ENCODE measurements at places on chromosomes 1 and 21.

DNA sequence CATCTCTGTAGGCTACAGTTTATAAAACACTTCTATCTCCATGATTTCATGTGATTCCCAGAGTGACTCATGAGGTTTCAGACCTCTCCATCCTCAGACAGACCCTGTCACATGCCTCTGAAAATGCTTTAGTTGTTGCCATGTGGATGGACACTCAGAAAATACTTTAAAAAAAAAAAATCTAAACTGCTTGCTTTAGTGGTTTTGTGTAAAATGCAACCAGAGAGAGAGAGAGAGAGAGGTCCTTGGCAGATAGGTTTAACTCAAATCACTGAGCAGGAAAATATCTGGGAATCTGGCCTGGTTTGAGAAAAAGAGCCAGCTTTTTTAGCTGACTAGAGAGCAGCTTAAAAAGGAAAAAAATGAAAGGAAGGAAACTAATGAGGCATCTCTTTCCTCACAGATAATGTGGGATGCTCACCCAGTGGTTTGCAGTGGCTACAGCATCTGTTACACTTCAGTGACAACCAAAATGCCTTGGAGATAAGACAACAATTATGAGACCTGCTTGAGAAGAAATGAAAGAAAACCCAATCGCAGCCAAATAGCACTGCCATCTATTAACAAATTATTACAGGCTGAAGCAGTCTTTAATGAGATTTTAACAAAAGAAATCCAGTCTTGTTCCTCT is 54.6 kb upstream of the SYT14 start:
- DNase-seq = no peak

- DNase-seq = no peak
Observed at GRCh38 chr1:156953571-156953970, 33.1 kb downstream of the LRRC71 start.

- DNase-seq = no peak
Observed at GRCh38 chr1:173784997-173785396, 39.5 kb upstream of the DARS2 start.

- no peak for DNase-seq
Observed at GRCh38 chr1:2463396-2463795, 12.7 kb upstream of the PLCH2 start.

GRCh38 chr1:66416295-66416694 is 117.7 kb upstream of the SGIP1 start:
- no peak for DNase-seq

GRCh38 chr1:157163273-157164127 is 25.3 kb upstream of the ETV3 start:
- DNase-seq = peak; percentile 73

- no peak for DNase-seq
Observed at GRCh38 chr1:170215072-170215885, 69.5 kb downstream of the NTMT2 start.

DNA sequence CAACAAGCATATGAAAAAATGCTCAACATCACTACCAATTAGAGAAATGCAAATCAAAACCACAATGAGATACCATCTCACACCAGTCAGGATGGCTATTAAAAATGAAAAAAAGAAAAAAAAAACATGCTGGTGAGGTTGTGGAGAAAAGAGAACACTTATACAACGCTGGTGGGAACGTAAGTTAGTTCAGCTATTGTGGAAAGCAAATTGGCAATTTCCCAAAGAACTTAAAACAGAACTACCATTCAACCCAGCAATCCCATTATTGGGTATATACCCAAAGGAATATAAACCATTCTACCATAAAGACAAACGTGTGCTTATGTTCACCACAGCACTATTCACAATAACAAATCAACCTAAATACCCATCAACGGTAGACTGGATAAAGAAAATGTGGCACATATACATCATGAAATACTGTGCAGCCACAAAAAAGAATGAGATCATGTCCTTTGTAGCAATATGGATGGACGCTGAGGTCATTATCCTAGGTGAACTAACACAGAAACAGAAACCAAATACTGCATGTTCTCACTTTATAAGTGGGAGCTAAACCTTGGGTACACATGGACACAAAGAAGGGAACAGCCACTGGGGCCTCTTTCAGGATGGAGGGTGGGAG is 49.5 kb downstream of the LYST start:
- no peak for DNase-seq

GRCh38 chr1:32393832-32394140 is 455 bp downstream of the BSDC1 start:
- no peak for DNase-seq

DNA sequence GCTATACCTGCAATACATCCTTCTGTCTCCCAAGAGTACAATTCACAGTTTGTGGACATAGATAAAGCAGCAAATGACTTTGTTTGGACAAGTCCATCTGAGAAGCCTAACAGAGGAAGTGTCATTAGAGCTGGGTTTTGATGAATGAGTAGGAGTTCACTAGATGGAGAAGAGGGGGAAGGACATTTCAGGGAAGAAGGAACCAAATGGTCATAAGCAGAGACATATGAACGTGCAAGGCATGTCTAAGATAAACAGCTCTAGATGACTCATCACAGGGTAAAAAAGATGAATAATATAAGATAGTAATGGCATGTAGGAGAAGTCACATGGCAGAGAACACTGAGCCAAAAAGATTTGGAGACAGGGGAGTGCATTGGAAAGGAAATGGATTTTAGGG is 54.5 kb downstream of the HMGB4 start:
- no peak for DNase-seq

DNA sequence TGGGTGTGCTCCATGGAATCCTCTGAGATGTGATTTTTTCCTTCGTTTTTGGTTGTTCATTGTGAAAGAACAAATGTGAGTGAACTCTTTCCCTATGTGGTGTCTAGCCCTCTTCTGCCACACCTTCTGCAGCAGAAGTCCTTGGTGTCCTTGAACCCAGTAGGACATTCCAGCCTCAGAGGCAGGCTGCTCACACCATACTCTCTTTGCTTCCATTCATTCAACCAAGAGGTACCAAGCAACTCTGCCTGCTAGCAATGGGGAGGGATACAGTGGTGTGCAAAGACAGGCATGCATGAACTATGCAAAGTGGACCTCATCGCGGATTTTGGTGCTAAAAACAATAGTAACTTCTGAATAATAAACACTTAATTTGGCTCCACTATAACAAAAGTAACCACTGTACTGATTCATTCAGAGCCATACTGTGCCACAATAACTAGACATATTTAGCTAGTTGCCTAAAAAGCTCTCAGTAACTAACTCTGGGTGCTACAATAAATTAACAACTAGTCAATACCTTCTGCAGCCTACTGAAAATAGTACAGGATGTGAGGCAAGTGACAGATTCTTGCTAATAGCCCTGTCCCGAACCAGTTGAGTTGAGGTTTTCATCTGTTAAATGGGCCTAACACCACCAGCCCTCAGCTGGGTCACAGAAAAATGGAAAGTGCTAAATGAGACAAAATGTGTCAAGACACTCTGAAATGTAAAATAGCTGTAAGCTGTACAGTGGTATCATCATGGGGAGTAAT is 155.4 kb downstream of the SLC45A1 start:
- DNase-seq = no peak

- DNase-seq = peak; percentile 63
Observed at GRCh38 chr1:226121587-226122400, 59.3 kb downstream of the H3-3A start.

DNA sequence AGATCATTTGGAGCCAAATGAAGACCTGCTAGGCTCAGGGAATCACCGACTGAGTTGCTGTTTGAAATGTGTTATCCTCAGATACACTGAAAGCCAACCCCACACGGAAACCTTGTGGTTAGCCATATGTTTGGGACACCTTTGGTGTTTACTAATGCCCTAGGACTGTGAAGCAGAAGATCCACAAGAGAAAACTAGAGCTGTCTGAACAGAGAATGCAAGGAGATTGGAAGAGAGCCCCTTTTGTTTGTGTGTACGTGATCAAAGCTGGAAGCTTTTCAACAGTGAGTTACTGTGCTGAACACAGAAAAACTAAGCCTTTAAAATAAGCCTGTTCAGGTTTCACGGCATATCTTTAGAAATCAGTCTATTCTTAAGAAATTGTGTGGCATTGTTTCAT is 908.2 kb upstream of the ADGRL2 start:
- DNase-seq = no peak

DNA sequence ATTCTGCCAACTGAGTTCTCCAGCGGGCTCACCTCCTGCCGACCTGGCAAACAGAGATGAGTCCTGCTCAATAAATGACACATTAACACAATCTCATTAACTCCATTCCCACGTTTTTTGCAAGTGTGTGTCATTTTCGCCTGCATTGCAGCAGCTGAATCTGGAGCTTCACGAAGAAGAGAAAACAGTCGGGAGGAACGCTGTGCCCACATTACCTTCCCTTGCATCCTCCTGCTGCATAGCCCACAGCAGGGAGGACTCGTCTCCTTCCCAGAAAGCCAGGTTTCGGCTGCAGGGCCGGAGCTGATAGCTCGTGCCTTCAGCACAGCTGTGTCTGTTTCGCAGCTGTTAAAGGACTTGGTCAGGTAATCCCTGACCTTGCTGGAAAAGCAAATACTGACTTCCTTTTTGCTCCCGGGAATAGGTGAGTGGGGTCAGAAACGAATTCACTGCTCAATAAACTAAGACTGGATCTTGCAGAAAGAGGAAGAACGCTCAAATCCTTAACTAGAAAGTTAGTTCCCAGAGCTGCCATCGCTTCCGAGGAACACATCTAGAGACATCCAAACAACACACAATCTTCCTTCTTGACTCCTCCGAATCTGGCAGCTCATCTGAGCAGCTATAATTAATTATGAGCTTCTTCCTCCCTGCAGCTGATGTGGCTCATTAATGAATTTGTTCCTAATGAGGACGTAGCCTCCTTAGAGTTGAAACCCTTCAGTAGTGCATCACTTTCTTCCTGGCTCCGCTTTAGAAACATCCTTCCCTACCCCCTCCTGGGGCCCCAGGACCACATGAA is 33.0 kb downstream of the KANK4 start:
- DNase-seq = no peak

DNA sequence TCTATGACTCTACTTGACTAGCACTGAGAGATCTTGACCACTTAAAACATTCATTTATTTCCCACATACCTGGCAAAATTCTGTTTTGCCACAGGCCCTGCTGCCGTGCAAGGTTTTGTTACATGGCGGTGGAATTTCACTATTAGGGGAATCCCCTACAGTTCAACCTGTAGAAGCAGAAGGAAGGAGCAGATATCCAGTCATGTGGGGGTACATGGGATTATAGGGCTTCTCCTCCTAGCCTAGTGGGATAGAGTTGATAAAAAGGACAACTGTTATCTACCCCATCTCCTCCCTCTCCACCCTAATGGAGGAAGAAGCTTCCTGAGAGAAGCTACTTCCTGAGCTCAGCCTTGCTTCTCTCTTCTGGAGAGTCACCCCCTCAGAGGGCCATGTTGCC is 17.7 kb upstream of the PROK1 start:
- no peak for DNase-seq

- DNase-seq = no peak
Observed at GRCh38 chr1:99636647-99637175, 9.2 kb upstream of the PALMD start.

DNA sequence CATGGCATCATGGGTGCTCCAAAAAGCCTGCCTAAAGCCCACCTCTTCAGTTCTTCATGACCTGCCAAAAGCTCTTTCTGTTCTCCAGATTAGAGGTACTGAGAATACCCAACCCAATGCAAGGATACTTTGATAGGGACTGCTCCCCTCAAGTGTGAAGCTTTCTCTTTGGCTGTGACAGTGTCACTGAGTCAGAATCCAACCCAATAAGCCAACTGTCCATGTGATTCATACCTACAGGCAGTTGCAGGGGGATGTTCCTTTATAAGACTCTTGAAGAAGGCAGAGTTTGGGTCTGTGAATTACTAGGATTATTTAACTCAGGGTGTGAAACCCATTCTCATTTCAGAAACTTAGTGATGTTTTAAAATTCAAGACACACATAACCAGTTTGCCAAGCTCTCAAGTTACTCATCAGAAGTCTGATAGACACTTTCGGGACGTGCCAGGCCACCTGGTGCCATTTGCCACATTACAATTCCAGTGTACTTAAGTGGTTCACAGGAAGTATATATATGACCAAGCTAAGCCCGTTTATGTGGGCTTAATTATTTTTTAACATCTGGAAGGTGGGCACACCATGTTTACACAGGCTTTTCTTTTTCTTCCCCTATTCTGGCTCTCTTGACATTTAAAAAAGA is 265.8 kb downstream of the NFIA start:
- no peak for DNase-seq

DNA sequence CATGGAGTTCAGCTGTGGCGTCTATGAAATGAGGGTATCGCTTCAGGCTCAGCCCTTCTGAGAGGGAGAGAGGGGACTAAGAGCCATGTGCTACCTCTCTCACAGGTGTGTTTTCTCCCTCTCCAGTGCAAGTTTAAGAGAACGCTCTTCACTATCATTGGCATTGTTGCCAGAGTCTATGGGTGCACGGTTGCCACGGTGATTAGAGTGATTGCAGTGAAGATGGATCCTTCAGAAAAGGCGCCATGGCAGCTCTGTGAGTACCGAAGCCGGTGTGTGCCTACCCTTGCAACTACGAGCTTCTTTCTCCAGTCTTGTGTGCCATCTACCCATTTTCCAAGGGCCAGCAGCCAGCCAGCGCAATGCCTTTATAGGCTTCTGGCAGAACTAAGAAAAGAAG is 290.5 kb downstream of the OMA1 start:
- no peak for DNase-seq

DNA sequence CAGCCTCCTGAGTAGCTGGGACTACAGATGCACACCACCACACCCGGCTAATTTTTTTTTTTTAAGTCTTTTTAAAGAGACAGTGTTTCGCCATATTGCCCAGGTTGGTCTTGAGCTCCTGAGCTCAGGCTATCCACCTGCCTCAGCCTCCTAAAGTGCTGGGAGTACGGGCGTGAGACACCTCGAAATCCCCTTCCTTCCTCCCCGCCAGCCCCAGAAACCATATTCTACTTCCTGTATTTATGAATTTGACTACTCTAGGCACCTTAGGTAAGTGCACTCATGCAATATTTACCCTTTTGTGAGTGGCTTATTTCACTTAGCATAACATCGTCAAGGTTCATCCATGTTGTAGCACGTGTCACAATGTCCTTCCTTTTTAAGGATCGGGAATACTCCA is 6.9 kb upstream of the LRP8 start:
- DNase-seq = no peak

DNA sequence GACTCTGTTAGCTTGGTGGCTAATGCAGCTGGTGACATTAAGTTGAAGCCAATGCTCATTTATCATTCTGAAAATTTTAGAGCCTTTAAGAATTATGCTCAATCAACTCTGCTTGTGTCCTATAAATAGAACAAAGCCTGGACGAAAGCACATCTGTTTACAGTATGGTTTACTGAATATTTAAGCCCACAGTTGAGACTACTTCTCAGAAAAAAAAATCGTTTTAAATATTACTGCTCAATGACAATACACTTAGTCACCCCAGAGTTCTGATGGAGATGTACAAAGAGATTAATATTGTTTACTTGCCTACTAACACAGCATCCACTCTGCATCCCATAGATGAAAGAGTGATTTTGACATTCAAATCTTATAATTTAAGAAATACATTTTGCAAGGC is 79.6 kb downstream of the NEGR1 start:
- DNase-seq = no peak

- DNase-seq = no peak
Observed at GRCh38 chr1:179202161-179202560, 27.3 kb downstream of the ABL2 start.

GRCh38 chr1:243441601-243442000 is 185.8 kb downstream of the SDCCAG8 start:
- no peak for DNase-seq

- DNase-seq = no peak
Observed at GRCh38 chr1:223678841-223679240, 13.3 kb upstream of the CAPN8 start.

GRCh38 chr1:25128121-25128621 is 104.1 kb downstream of the SYF2 start:
- no peak for DNase-seq

- DNase-seq = no peak
Observed at GRCh38 chr1:45880930-45881329, 77.5 kb downstream of the MAST2 start.
